ENCODE measurements at places on chromosomes 7 and 10.

GRCh38 chr7:4246536-4246935 is 435.6 kb upstream of the FOXK1 start:
- DNase-seq, result no peak

- DNase-seq, result no peak
These were observed 229.0 kb downstream of the BICC1 start for GRCh38 chr10:58741673-58742072.

DNA sequence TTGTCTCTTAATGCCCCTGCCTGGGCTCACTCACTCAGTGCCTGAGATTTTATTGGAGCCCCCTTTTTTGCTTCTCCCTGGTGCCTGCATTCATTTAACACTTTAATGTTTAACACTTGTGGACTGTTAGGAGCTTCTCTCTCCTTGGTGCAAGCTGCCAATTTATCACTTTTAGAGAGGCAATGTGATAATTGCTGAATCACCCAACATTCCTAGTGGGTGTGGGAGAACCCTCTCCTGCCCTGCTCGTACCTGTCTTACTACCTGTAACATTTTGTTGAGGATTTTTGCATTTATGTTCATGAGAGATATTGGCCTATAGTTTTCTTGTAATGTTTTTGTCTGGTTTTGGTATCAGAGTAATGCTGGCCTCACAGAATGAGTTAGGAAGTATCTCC is 13.2 kb downstream of the STAM start:
- no peak for DNase-seq

DNA sequence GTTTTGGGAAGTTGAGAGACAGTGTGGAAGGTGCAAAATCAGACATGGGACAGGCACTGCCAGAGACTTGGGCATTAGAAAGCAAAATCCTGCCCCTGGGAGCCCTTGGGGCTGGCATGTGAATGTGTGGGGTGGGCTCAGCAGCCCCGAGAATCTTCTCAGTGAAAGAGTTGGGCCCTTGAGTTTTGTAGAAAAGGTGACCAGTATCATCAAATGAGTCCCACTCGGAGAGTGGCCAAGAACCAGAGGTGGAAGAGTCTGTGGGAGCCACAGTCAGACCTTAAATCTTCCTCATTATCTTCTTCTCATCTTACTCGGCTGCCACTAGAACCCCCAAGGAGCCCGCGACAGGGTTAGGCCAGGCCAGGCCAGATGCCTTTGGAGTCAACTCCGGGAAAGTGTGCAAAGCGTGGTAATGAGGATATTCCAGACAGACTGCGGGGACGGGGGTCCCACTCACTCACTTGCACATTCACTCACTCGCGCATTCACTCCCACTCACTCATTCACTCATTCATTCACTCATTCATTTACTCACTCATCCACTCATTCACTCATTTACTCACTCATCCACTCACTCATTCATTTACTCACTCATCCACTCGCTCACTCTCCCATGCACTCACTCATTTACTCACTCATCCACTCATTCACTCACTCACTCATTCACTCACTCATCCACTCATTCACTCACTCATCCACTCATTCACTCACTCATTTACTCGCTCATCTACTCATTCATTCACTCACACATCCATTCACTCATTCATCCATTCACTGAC is 74.9 kb downstream of the CARD11 start:
- DNase-seq, result no peak

GRCh38 chr10:75012471-75012870 is 99.0 kb upstream of the SAMD8 start:
- no peak for DNase-seq

GRCh38 chr10:79107736-79108264 is 39.0 kb downstream of the ZMIZ1 start:
- no peak for DNase-seq

DNA sequence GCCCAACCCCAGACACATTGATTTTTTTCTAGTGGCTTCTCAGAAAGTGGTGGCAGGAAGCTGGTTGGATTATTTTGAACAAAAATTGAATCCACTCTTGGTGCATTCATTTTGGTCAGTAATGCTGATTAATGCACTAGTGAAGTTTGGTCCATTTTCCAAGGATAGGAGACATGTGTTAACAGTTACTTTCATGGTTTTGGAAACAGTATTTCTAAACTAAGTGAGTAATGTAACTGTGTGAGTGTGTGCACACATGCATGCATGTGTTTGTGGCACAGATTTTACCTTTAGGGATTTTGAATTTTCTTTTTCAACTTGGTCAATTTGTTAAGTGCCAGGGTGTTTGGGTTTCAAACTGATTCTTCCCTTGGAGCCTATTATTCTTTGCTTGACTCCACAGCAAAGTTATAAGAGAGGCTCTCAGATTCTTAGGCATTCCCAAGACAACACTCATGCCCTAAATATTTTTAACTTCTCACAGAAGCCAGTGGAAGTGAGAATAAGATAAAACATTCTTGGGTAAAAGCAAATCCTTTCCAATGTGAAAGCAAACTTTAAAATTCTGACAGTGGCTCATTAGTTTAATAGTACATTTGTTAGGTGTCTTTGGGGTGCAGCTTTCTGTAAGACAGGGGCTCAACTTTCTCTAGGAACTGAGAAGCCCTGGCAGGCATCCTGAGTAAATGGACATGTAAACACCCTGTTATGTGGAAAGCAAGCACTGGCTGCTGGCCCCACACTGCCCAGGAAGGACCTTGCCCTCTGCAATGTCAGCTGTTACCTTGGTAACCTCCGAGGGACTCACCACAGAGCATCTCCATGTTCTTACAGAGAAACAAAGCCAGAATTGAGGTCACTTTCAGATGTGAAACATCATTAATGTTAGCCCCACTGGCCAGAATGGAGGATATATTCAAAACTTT is 68.4 kb downstream of the ASAH2B start:
- no peak for DNase-seq

DNA sequence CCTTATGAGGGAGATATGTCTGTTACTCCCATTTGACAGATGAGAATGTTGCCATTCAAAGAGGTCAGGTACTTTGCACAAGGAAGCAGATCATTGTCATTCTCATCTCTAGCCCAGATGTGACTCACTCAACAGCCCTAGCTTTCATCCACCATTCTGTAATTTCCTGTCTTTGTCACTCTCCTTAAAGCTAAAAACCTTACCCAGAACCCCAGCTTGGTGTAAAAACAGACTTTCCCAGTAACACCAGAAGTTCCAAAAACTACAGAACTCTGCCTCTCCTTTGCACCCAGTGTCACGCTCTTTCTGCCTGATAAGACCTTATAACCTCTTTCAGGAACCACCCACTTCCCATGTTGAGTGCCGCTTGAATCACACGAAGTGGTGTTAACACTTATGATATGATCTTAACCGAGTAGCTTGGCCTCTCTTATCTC is 89.1 kb upstream of the SP4 start:
- DNase-seq, result no peak

GRCh38 chr7:25385506-25386136 is 157.3 kb upstream of the NPVF start:
- DNase-seq, result no peak

- no peak for DNase-seq
These were observed 227.0 kb downstream of the ANK3 start for GRCh38 chr10:60162631-60163030.

- no peak for DNase-seq
These were observed 6.1 kb upstream of the DEPP1 start for GRCh38 chr10:44984671-44985101.

- DNase-seq, result no peak
These were observed 16.7 kb downstream of the ELN start for GRCh38 chr7:74044366-74045350.

- DNase-seq, result no peak
These were observed 78.3 kb downstream of the PRTFDC1 start for GRCh38 chr10:24874133-24874532.

DNA sequence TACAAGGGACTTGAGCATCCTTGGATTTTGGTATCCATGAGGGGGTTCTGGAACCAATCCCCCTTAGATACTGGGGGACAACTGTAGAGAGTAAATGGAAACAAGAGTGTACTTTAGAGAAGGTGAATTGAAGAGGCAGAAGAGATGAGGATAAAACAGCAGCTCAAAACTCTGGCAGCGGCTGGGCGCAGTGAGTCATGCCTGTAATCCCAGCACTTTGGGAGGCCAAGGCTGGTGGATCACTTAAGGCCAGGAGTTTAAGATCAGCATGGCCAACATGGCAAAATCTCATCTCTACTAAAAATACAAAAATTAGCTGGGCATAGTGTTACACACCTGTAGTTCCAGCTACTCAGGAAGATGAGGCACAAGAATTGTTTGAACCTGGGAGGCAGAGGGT is 218.7 kb downstream of the GALNT17 start:
- no peak for DNase-seq

Data from transverse colon (tissue), 4 donors.